ENCODE measurements at places on chromosomes 1 and 21.

DNA sequence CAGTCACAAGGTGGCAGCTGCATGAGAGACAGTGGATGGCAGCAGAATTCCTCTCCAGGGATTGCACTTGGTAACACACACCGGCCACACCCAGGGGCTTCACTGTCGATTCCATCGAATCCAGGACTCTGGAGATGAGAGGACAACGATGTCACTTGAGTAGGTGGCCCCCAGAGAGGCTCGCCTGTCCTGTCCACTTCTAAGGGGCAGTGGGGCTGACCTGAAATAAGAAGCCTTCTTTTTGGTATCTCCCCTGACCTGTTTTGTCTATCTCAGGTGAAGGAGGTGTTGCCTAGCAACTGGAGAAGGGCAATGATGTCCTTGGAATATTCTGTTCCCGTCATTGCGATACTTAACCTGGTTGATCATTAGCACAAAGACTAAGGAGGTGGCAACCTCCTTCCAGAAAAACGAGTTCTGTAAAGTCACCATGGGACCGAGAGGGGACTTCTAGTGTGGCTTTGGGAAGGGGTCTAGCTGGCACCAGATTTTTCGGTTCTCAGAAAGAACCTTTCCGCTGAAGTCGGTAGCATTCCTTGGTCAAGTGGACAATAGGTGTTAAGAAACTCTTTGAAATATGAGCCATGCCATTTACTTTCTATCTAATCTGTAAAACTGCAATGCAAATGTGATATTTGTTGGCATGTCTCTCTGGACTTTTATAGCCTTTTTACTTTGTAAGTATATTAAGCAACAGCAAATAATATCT is 85.2 kb upstream of the TMPRSS2 start:
- peak overlapping the region; percentile 7 for H3K4me3 ChIP-seq
- DNase-seq, result no peak
- H3K27ac ChIP-seq, result peak overlapping the region; percentile 93

- no peak overlapping the region for H3K4me3 ChIP-seq
- no peak for DNase-seq
- H3K27me3 ChIP-seq, result peaks cover 20% of the 10 kb centered on the region
- no peaks in the 10 kb centered on the region for H3K36me3 ChIP-seq
These were observed 29.8 kb downstream of the TRPM2 start for GRCh38 chr21:44383216-44383615.

- no peak for DNase-seq
- no peak overlapping the region for H3K4me3 ChIP-seq
- no peaks in the 10 kb centered on the region for H3K27me3 ChIP-seq
- no peaks in the 10 kb centered on the region for H3K4me1 ChIP-seq
- no peak overlapping the region for H3K27ac ChIP-seq
These were observed 50.2 kb downstream of the SLC25A24 start for GRCh38 chr1:108149796-108150467.

DNA sequence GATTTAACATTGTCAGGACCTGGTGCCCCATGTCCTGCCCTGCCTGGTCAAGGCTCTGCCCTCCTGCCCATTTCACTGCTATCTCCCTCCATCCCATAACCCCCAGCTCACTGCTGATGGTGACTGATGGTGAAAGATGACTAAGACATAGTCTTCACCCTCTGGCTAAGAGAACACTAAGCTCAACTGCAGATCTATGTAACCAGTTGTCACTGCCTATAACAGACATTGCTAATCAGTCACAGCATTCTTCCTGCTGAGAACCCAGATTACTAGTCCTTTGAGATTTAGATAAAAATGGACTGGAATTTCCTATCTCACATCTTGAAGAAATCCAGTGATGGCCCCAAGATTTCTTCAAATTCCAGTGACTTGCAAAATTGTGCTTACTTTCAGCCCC is 8.0 kb upstream of the ZNF362 start:
- no peak for DNase-seq
- H3K4me3 ChIP-seq, result no peak overlapping the region
- H3K36me3 ChIP-seq, result no peaks in the 10 kb centered on the region
- no peak overlapping the region for H3K27ac ChIP-seq
- peaks cover 31% of the 10 kb centered on the region for H3K27me3 ChIP-seq

GRCh38 chr1:172939475-172939874 is 111.3 kb downstream of the TNFSF18 start:
- no peaks in the 10 kb centered on the region for H3K36me3 ChIP-seq
- no peak overlapping the region for H3K27ac ChIP-seq
- no peak for DNase-seq
- no peaks in the 10 kb centered on the region for H3K27me3 ChIP-seq
- no peaks in the 10 kb centered on the region for H3K4me1 ChIP-seq

- no peak overlapping the region for H3K27ac ChIP-seq
- H3K27me3 ChIP-seq, result no peaks in the 10 kb centered on the region
- DNase-seq, result peak; percentile 55
- H3K4me3 ChIP-seq, result no peak overlapping the region
- H3K36me3 ChIP-seq, result no peaks in the 10 kb centered on the region
These were observed 38.2 kb downstream of the SLC2A7 start for GRCh38 chr1:8987881-8988617.

DNA sequence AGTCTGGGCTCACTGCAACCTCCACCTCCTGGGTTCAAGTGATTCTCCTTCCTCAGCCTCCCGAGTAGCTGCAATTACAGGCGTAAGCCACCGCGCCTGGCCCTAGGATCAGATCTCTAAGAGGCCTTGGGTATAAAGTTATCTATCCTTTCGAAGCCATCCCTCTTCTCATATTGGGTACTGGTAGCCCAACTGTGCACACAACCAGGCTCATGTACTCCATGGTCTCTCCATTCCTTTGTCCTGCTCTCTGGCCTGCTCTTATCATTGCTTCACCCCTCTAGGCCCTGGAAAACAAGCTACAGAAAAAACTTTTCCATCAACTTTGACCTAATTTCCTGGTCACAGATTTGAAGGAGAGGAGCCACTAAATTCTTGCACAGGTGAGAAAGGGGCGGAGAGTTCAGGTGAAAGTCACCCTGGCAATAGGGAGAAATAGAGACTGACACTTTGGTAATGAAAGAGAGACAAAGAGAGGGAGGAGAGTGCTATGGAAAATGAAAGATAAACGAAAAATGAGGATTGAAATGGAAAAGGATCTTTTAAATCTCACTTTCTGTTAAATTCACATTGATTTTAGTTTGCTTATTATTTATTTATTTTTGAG is 6.0 kb downstream of the TXNIP start:
- H3K36me3 ChIP-seq, result peaks cover 25% of the 10 kb centered on the region
- DNase-seq, result no peak

- DNase-seq, result no peak
- no peaks in the 10 kb centered on the region for H3K4me1 ChIP-seq
- H3K27me3 ChIP-seq, result no peaks in the 10 kb centered on the region
These were observed 33.9 kb downstream of the LDLRAD2 start for GRCh38 chr1:21845646-21846641.

GRCh38 chr1:182925661-182926060 is 27.3 kb downstream of the SHCBP1L start:
- peaks cover 6% of the 10 kb centered on the region for H3K27me3 ChIP-seq
- no peak overlapping the region for H3K27ac ChIP-seq
- DNase-seq, result no peak
- no peaks in the 10 kb centered on the region for H3K4me1 ChIP-seq

GRCh38 chr1:42035205-42035829 is 116.6 kb upstream of the HIVEP3 start:
- H3K27me3 ChIP-seq, result peaks cover 36% of the 10 kb centered on the region
- no peak for DNase-seq
- peaks cover 9% of the 10 kb centered on the region for H3K4me1 ChIP-seq
- no peak overlapping the region for H3K27ac ChIP-seq
- H3K4me3 ChIP-seq, result peak overlapping the region; percentile 82

DNA sequence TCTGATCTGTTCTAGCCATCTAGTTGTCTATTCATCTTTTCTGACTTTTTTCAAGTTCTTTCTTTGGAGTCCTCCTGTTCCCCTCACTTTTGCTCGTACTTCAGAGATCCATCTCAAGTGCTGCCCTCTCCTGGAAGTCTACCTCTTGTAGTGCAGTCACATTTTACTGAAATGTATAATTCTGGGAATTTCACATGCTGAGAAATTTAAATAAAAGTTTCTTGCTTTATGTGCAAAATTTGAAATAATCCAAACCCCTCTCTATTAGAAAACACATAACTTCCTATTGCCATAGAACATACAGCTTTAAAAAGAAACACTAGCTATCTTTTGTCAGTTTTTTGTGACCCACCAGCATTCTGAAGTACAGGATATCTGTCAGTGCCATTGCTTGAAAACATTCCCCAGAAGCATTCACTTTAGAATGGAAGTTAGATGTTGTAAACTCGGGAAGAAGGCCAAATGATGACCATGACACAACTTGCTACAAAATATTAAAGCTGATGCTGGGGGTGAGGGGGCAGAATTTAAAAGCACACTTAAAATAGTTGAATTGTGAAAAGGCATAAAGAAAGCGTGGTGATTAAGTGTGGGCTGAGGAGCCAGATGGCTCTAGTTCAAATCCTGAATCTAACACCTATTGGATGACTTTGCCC is 22.0 kb downstream of the RLF start:
- H3K36me3 ChIP-seq, result no peaks in the 10 kb centered on the region
- H3K27me3 ChIP-seq, result no peaks in the 10 kb centered on the region
- DNase-seq, result no peak
- H3K4me3 ChIP-seq, result no peak overlapping the region

DNA sequence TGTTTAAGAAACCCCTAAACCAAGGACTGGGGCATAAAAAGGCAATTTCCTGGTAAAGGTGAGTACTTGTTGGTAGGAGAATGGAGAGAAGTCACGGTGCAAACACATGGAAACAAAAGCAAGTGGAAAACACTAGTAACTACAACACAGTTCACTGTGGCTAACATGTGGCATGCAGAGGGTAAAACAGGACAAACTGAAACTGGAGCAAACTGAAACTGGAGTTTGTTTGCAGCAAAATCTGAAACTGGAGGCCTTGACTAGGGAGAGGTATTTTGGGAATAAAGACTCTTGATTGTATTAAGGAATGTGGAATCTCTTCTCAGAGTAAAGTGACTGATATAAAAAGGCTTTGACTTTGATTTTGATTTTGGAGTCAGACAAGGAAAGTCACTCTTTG is 376.3 kb upstream of the PRMT6 start:
- H3K27ac ChIP-seq, result no peak overlapping the region
- H3K36me3 ChIP-seq, result no peaks in the 10 kb centered on the region
- H3K4me3 ChIP-seq, result no peak overlapping the region

- DNase-seq, result no peak
- no peak overlapping the region for H3K4me3 ChIP-seq
- no peaks in the 10 kb centered on the region for H3K36me3 ChIP-seq
- peaks cover 8% of the 10 kb centered on the region for H3K27me3 ChIP-seq
- no peak overlapping the region for H3K27ac ChIP-seq
These were observed 90.6 kb upstream of the KCNJ15 start for GRCh38 chr21:38166173-38166535.

GRCh38 chr1:50774759-50775351 is 185.2 kb downstream of the FAF1 start:
- no peaks in the 10 kb centered on the region for H3K27me3 ChIP-seq
- no peak overlapping the region for H3K27ac ChIP-seq
- peaks cover 1% of the 10 kb centered on the region for H3K36me3 ChIP-seq
- no peak for DNase-seq

- no peak overlapping the region for H3K27ac ChIP-seq
- no peak for DNase-seq
- no peaks in the 10 kb centered on the region for H3K27me3 ChIP-seq
- H3K4me1 ChIP-seq, result peaks cover 24% of the 10 kb centered on the region
- H3K4me3 ChIP-seq, result no peak overlapping the region
These were observed 2.6 kb downstream of the PFDN2 start for GRCh38 chr1:161115132-161115711.

- H3K27ac ChIP-seq, result no peak overlapping the region
- H3K4me3 ChIP-seq, result no peak overlapping the region
- DNase-seq, result no peak
These were observed 207.2 kb downstream of the PTGER3 start for GRCh38 chr1:70840260-70840953.

GRCh38 chr1:1683104-1683905 is 9.3 kb downstream of the SLC35E2B start:
- peaks cover 11% of the 10 kb centered on the region for H3K4me1 ChIP-seq
- H3K27ac ChIP-seq, result peak overlapping the region; percentile 83
- H3K27me3 ChIP-seq, result no peaks in the 10 kb centered on the region
- DNase-seq, result no peak
- peaks cover 8% of the 10 kb centered on the region for H3K36me3 ChIP-seq
- H3K4me3 ChIP-seq, result no peak overlapping the region

DNA sequence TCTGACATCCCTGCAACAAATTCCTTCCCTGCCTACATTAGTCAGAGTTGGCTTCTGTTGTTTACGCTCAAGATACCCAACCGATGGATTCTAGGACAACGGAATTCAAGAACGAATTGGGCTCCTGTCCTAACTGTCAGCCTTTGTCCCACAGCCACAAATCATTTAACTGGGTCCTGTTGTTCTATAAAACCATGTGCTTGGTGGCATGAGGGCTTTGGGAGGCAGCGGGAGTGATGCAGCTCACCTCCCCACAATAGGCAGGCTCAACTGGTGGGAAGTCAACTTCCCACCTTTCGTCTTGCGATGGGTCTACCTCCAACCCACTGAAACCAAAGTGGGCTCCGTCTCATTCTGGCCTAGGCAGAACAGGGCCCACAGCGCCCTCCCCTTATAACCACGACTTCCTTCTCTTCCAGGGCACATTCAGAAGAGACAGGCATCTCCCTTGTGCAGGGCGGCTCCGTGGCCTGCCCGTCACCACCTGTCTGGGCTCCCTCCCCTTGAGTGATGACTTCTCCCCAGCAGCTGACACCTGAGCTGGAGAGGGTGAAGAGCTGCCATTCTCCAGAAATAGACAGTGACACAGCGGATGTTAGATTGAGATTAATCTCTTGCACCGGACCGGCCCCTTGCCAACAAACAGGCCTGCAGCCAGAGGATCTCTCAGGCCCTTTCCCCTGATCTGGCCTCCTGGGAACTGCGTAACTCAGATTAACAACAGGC is 26.5 kb downstream of the LRRC38 start:
- H3K4me3 ChIP-seq, result no peak overlapping the region
- DNase-seq, result no peak
- H3K27me3 ChIP-seq, result peaks cover 11% of the 10 kb centered on the region
- no peaks in the 10 kb centered on the region for H3K4me1 ChIP-seq
- no peaks in the 10 kb centered on the region for H3K36me3 ChIP-seq

- peaks cover 12% of the 10 kb centered on the region for H3K27me3 ChIP-seq
- H3K4me1 ChIP-seq, result peaks cover 9% of the 10 kb centered on the region
- H3K36me3 ChIP-seq, result no peaks in the 10 kb centered on the region
- H3K27ac ChIP-seq, result no peak overlapping the region
- no peak overlapping the region for H3K4me3 ChIP-seq
- DNase-seq, result no peak
These were observed 208.5 kb upstream of the PROX1 start for GRCh38 chr1:213779228-213779627.

- peaks cover 9% of the 10 kb centered on the region for H3K4me1 ChIP-seq
- no peaks in the 10 kb centered on the region for H3K27me3 ChIP-seq
- no peak overlapping the region for H3K4me3 ChIP-seq
- H3K27ac ChIP-seq, result no peak overlapping the region
- no peak for DNase-seq
These were observed 1.6 kb downstream of the CD84 start for GRCh38 chr1:160577671-160578070.

- peaks cover 8% of the 10 kb centered on the region for H3K4me1 ChIP-seq
- H3K27ac ChIP-seq, result no peak overlapping the region
- DNase-seq, result no peak
- peaks cover 22% of the 10 kb centered on the region for H3K27me3 ChIP-seq
These were observed 1.7 kb downstream of the SYT11 start for GRCh38 chr1:155860970-155861510.

GRCh38 chr1:112546076-112546475 is 37.3 kb downstream of the WNT2B start:
- H3K36me3 ChIP-seq, result peaks cover 4% of the 10 kb centered on the region
- H3K27me3 ChIP-seq, result no peaks in the 10 kb centered on the region
- DNase-seq, result no peak
- peaks cover 6% of the 10 kb centered on the region for H3K4me1 ChIP-seq
- no peak overlapping the region for H3K4me3 ChIP-seq

- H3K4me3 ChIP-seq, result no peak overlapping the region
- DNase-seq, result no peak
- H3K27ac ChIP-seq, result no peak overlapping the region
- no peaks in the 10 kb centered on the region for H3K27me3 ChIP-seq
These were observed 22.7 kb downstream of the SERBP1 start for GRCh38 chr1:67407498-67407897.
